Left lung (tissue), 14 donors: ENCODE measurements at places on chromosomes 7 and 10. TPM values are rescaled to one million over a fixed set of nuclear protein-coding genes. Genes with fewer than 3 reads are reported as not detected.

DNA sequence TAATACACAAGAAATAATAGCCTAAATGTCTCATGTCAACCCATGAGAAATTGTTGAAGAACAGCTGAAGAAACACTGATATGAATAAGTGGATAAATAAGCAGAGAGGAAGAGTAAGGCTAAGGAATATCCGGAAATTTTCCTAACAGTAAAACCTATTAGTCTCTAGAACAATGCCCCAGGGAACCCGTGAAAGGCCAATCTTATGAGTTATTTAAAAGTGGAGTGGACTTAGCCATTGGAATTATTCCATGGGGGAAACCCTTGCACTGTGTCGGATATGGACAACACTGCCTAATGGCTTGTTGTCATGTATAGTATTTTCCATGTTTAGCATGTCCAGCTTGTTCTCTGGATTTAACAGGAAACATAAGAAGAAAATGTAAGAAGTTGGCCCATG lies 217.2 kb upstream of the PLXNA4 start:
- no peak overlapping the region for H3K27ac ChIP-seq
- H3K4me1 ChIP-seq, result no peaks in the 10 kb centered on the region
- H3K27me3 ChIP-seq, result no peaks in the 10 kb centered on the region

DNA sequence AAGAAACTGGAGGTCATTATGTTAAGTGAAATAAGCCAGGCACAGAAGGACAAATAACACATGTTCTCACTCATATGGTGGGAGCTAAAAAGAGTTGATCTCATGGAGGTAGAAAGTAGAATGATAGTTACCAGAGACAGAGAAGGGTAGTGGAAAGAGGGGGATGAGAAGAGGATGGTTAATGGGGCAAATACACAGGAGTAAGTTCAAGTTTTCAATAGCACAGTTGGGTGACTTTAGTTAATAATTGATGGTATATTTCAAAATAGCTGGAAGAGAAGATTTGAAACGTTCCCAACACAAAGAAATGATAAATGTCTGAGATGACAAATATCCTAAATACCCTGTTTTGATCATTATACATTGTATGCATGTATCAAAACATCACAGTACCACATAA lies 261.8 kb downstream of the THSD7A start:
- no peak overlapping the region for H3K27ac ChIP-seq
- no peaks in the 10 kb centered on the region for H3K4me1 ChIP-seq
- H3K36me3 ChIP-seq, result no peaks in the 10 kb centered on the region

- H3K4me1 ChIP-seq, result no peaks in the 10 kb centered on the region
- DNase-seq, result no peak
- no peak overlapping the region for H3K27ac ChIP-seq
Measured at GRCh38 chr10:131093346-131093745, 218.2 kb downstream of the TCERG1L start.

- no peak overlapping the region for H3K4me3 ChIP-seq
- no peaks in the 10 kb centered on the region for H3K36me3 ChIP-seq
- H3K27ac ChIP-seq, result no peak overlapping the region
- DNase-seq, result no peak
Measured at GRCh38 chr7:131147604-131148003, 180.1 kb upstream of the MKLN1 start.

DNA sequence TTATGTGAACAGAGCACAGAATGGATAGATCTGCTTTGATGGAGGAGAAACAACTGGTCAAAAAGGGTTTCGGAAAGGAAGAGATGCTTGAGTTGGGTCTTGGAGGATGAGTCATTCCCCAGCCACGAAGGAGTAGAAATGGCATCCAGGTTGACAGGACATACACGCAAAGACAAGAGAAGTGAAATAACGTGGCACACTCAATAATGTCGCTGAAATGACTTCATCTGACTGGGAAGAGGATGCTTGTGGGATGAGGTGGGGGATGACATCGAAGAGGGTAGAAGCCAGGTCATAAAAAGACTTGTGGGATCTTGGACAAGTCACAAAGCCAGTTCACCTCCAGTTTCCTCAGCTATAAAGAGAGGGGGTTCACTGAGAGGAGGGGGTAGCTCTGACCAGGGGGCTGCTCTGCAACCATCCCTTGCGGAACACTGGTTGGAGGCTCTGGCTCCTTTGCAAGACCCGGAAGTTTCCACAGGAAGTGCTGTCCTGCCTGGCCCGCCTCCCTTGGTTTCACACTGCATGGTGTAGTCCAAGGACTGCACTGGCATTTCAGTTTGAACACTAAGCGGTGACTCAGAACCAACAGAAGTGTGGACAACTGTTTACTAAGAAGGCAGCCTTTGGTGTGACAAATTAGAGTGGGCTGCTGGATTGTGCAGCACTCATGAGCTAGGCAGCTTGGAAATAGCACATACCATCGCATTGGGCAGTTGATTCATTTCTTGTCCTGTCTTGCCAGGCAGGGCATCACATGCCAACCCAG lies 189.9 kb upstream of the ADO start:
- no peak overlapping the region for H3K27ac ChIP-seq
- peaks cover 11% of the 10 kb centered on the region for H3K4me1 ChIP-seq
- no peaks in the 10 kb centered on the region for H3K36me3 ChIP-seq
- DNase-seq, result peak; percentile 63

DNA sequence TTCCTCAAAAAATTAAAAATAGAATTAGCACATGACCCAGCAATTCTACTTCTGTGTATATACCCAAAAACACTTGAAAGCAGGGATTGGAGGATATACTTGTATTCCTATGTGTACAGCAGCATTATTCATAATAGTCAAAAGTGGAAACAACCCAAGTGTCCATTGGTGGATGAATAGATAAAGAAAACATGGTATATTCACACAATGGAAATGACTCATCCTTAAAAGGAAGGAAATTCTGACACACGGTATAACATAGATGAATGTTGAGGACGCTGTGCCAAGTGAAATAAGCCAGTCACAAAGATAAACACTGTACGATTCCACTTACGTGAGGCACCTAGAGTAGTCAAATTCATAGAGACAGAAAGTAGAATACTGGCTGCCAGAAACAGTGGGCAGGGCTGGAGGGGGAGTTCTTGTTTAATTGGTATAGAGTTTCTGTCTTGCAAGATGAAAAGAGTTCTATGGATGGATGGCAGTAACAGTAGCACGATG lies 26.6 kb upstream of the KAT6B start:
- DNase-seq, result no peak
- no peaks in the 10 kb centered on the region for H3K27me3 ChIP-seq
- no peaks in the 10 kb centered on the region for H3K4me1 ChIP-seq
- H3K27ac ChIP-seq, result no peak overlapping the region

DNA sequence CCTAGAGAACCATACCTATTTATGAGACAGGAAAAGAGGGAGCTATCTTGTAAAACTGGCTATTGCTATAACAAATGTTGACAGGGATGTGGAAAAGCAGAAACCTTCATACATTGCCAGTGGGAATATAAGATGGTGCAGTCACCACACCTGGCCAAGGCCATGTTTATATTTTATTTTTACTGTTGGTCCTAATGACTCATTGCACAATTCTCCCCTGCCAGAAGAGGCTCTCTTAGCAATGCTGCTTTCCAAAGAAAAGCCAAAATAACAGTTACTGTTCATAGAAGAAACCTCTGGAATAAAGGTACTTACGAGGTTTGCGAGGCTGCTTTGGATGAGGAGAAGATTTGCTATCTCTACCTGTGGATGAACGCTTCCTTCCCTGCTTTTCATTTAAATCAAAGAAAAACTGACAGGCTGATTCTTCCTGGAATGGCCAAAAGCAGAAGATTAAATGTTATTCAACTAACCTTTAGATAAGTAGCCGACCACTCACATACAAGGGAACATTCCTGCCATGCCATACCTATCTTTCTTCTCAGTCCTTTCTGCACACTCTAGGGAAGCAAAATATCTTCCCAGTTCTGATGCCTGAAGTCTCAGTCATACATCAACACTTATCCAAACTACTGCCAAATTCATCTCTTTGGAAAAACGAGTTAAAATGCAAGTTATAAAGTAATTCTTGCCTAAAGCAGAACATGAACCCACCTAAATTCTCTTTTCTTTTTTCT lies 16.3 kb upstream of the CHUK start:
- H3K4me3 ChIP-seq, result no peak overlapping the region
- no peak for DNase-seq
- H3K36me3 ChIP-seq, result no peaks in the 10 kb centered on the region
- no peaks in the 10 kb centered on the region for H3K27me3 ChIP-seq

DNA sequence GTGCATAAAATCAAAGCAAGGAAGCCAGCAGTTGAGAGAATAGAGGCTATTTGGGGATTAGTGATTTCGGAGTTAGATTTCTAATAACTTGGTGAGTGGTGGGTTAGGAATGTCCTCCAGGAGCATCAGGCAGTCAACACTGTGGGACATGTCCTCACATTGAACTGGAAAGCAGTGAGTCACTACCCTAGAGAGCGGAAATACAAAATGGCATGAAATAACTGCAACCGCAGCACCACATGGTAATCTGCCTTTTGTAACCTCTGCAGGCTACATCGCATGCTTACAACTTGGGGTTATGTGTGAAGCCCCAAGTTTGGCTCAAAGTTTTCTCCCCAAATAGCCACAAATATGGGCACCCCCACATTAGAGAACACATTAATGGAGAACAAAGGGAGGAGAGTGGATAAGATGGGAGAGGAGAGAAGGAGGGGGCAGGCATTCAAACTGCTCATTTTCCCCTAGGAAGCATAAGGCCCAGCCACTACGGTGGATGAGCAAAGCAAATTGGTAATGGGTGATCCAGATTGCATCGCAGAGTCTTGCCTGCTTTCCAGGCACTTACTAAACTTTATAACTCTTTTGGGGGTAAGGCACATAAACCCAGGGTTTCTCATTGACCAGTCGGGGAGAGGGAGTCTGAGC lies 22.0 kb upstream of the SLF2 start:
- H3K4me3 ChIP-seq, result no peak overlapping the region
- no peaks in the 10 kb centered on the region for H3K4me1 ChIP-seq
- DNase-seq, result no peak
- no peaks in the 10 kb centered on the region for H3K36me3 ChIP-seq
- H3K27ac ChIP-seq, result no peak overlapping the region
- no peaks in the 10 kb centered on the region for H3K27me3 ChIP-seq

- no peaks in the 10 kb centered on the region for H3K36me3 ChIP-seq
- H3K4me1 ChIP-seq, result no peaks in the 10 kb centered on the region
- DNase-seq, result no peak
- no peak overlapping the region for H3K4me3 ChIP-seq
- no peaks in the 10 kb centered on the region for H3K27me3 ChIP-seq
Measured at GRCh38 chr7:111911166-111911961, 294.8 kb downstream of the DOCK4 start.

DNA sequence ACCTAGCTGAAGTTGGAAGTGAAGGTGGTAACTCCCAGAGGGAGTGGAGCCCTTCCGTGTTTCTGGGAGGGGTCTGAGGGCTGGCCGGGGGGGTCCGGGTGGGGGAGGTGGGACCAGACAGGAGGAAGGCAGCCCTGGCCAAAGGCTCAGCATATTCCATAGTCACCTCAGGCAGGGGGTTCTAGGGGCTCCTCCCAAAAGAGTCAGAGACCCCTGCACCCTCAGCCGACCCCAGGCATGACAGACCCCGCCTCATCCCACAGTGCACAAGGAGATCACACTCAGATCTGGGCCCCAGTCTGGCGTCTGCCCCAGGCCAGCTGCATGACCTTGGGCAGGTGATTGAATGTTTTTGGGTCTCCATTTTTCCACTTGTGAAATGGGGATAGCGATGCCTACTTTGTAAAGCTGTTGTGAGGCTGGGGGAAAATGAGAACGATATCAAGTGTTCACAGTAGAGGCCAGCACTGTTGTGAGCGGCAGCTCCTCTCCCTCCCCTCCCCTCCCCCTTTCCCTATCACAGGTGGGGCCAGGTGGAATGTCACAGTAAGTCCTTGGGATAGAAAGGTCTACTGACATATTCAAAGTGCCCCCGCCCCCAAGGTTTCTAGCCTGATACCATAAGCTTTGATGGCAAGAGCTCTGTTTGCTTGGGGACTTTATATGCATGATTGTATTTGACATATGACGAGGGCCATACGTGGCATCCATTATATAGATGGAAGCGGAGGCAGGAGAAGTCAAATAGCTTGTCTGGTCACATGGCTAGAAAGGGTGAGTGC lies 33.3 kb downstream of the DNAJB12 start:
- no peak overlapping the region for H3K4me3 ChIP-seq
- no peak for DNase-seq

DNA sequence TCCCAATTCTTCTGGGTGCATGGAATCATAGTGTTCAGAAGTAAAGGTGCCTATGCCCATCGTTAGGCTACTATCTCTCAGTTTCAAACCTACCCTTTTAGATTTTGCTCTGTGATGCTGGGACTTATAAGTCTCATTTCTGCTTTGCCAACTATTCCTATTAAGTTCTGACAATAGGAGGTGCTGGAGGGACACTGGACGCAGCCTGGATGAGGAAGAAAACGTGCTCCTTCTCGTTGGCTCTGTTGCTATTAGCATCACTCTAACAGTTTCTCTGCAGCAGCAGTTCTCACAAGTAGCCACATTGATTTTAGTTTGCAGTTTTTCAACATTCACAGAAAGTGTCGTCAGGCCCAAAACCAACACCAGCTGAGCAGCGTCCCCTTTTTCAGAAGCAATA lies 72.4 kb downstream of the ABCC2 start:
- H3K4me1 ChIP-seq, result no peaks in the 10 kb centered on the region
- H3K36me3 ChIP-seq, result no peaks in the 10 kb centered on the region
- H3K27ac ChIP-seq, result no peak overlapping the region
- peak; percentile 52 for DNase-seq

GRCh38 chr10:89566992-89567391 lies 31.6 kb upstream of the SLC16A12 start:
- no peak for DNase-seq
- no peaks in the 10 kb centered on the region for H3K4me1 ChIP-seq
- no peaks in the 10 kb centered on the region for H3K36me3 ChIP-seq
- H3K27ac ChIP-seq, result peak overlapping the region; percentile 40
- no peaks in the 10 kb centered on the region for H3K27me3 ChIP-seq

- no peak overlapping the region for H3K4me3 ChIP-seq
- no peaks in the 10 kb centered on the region for H3K36me3 ChIP-seq
- H3K4me1 ChIP-seq, result no peaks in the 10 kb centered on the region
- no peak for DNase-seq
- H3K27me3 ChIP-seq, result no peaks in the 10 kb centered on the region
Measured at GRCh38 chr7:77282897-77283296, 83.3 kb upstream of the FGL2 start.

DNA sequence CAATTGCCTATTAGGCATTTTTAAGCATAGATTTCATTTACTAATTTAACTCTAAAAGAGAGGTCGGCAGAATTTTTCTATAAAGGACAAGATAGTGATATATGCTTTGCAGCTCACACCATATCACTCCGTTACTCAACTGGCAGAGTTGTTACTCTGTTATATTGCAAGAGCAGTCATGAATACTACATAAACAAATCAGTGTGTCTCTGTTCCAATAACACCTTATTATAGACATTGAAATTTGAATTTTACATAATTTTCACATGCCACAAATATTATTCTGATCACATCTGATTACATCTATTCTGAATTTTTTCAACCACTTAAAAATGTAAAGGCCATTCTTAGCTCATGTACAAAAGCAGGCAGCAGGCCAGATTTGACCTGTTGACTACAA lies 853.9 kb upstream of the LRRTM3 start:
- no peaks in the 10 kb centered on the region for H3K36me3 ChIP-seq
- no peak overlapping the region for H3K27ac ChIP-seq
- H3K27me3 ChIP-seq, result no peaks in the 10 kb centered on the region
- no peak for DNase-seq
- no peaks in the 10 kb centered on the region for H3K4me1 ChIP-seq

GRCh38 chr7:98930464-98930863 lies 52.1 kb downstream of the TRRAP start:
- H3K27me3 ChIP-seq, result no peaks in the 10 kb centered on the region
- H3K4me1 ChIP-seq, result no peaks in the 10 kb centered on the region

Gene ITPRID1
- not detected for total RNA-seq

Gene COL17A1
- total RNA-seq, result 2.1 TPM

Gene GPR141
- total RNA-seq, result 8.6 TPM

Gene CCDC3
- 7.6 TPM for total RNA-seq

Gene RBP4
- total RNA-seq, result 13.8 TPM

Gene ACSM6
- not detected for total RNA-seq

Gene SKIDA1
- total RNA-seq, result 1.2 TPM

Gene ABCB4
- total RNA-seq, result 0.16 TPM

Gene MYO3A
- total RNA-seq, result 0.21 TPM
